ENCODE measurements at places on chromosomes 12 and 14. TPM values are rescaled to one million over a fixed set of nuclear protein-coding genes. Genes with fewer than 3 reads are reported as not detected.

Gene AQP6
- total RNA-seq, result 0.05 TPM

DNA sequence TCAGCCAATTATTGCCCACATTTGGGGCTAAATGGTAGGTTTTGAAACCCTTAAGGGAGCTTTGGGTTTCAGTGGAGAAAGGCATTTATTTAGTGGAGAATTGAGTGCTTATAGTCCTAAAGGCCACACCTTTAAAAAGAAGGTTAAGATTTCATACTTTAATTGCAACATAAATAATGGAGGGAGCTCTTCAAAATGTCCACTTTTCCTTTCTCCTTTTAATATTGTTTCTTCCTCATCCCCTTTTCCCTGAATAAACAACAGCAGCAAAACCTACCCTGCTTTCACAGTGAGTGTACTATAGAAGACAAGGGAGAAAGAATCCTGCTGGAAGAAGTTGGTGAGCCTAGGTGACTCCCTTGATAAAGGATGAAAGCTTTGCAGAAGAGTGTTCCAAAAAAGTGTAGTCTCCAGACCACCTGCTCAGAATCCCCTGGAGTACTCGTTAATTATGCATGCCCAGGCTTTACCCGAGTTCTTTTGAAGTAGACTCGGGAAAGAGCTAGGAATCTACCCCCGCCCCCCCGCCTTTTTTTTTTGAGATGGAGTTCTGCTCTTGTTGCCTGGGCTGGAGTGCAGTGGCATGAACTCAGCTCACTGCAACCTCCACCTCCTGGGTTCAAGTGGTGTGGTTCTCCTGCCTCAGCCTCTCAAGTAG, 11.5 kb upstream of the EID3 start:
- DNase-seq, result no peak

- no peak for DNase-seq
Measured at GRCh38 chr12:14942196-14942931, 4.0 kb upstream of the ERP27 start.

- DNase-seq, result no peak
Measured at GRCh38 chr12:28793581-28794151, 355.4 kb upstream of the FAR2 start.

- DNase-seq, result no peak
Measured at GRCh38 chr14:74697543-74697942, 15.3 kb downstream of the AREL1 start.

- no peak for DNase-seq
Measured at GRCh38 chr14:40248671-40249070, 816.4 kb upstream of the FBXO33 start.

Gene OVCH1
- total RNA-seq, result 0.46 TPM

DNA sequence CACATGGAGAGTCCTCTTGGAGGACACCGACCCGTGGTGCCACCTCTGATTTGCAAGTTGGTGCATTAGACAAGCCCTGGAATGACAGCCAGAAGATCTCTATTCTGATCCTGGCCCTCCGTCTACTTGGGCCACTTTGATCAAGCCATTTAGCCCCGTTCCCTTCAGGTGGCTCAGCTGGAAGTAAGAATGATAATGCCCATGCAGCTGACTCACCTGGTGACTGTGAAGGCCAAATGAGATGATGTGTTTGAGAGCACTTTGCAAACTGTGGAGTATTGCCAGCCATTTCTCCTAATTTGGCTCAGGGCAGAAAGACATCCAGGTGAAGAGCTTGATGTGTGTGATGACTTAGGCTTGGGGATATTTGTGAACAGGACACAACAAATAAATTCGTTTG, 165.9 kb downstream of the ETV6 start:
- no peak for DNase-seq

Gene KCNA5
- total RNA-seq, result 3.0 TPM

GRCh38 chr12:5985471-5985870, 40.4 kb upstream of the ANO2 start:
- DNase-seq, result no peak

DNA sequence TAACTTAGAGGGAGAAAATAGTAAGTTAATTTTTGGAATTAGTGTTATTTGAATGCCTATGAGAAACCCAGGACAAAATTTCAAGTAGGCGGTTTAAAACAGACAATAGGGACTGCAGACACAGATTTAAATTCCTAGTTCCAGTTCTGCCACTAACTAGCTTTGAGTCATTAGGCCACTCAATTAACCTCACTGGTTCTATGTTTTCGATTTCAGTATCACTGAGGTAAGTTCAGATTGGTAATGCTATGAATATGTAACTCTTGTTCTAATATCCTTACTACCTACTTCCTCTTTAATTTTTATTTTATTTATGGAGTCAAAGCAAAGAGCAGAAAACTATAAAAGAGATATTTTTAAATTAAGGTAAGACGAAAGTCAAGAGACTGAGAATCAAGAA, 52.6 kb downstream of the GALC start:
- DNase-seq, result no peak

- DNase-seq, result peak; percentile 43
Measured at GRCh38 chr12:113996026-113996425, 29.9 kb upstream of the RBM19 start.

DNA sequence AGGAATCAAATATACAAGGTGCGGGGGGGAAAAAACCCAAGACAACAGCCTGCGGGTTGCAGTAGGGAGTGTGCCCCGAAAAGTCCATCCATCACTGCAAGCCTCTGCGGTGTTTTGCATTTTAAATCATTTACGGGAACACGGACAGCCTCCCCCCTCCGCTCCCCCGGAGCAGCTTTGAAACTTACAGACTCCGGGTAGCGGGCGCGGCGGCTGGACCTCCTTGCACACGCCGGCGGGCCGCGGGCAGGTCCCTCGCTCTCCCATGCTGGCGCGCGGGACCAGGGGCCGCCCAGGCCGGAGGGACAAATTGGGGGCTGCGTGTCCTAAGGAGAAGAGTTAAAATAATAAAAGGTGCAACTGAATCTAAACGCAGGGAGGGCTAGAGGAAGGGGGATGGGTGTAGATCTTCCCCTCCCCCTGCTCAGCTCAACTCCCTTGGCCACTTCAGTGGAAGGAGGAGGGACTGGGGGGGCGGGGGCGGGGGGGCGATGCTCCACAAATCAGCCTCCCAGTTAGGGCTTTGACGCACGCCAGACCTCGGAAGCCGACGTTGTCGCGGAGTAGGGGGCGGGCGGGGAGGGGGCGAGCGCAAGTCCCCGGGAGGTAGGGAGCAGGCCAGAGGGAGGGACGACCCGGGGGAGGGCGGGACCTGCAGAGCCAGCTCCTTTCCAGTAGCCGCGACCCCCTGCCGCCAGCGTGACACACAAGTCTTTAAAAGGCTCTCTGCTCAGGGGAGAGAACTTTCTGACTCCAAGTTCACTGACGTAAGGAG, at the start of gene KCNJ8:
KCNJ8 (minus strand) TSS at position 349 of the 775 bp plus-strand sequence. CDS start 1,090 bp downstream, outside the sequence.
- peak; percentile 93 for DNase-seq

Gene INHBE
- total RNA-seq, result not detected
